NCI-H1417 (cell line): ENCODE measurements at places on chromosomes 16 and 17.
A peak's percentile ranks its signal among the peaks of the same experiment; 100 is the strongest.

GRCh38 chr17:2690165-2691068 is 21.1 kb downstream of the CLUH start:
- DNase-seq, result no peak

GRCh38 chr16:85435286-85435685 is 177.8 kb upstream of the GSE1 start:
- DNase-seq, result no peak

DNA sequence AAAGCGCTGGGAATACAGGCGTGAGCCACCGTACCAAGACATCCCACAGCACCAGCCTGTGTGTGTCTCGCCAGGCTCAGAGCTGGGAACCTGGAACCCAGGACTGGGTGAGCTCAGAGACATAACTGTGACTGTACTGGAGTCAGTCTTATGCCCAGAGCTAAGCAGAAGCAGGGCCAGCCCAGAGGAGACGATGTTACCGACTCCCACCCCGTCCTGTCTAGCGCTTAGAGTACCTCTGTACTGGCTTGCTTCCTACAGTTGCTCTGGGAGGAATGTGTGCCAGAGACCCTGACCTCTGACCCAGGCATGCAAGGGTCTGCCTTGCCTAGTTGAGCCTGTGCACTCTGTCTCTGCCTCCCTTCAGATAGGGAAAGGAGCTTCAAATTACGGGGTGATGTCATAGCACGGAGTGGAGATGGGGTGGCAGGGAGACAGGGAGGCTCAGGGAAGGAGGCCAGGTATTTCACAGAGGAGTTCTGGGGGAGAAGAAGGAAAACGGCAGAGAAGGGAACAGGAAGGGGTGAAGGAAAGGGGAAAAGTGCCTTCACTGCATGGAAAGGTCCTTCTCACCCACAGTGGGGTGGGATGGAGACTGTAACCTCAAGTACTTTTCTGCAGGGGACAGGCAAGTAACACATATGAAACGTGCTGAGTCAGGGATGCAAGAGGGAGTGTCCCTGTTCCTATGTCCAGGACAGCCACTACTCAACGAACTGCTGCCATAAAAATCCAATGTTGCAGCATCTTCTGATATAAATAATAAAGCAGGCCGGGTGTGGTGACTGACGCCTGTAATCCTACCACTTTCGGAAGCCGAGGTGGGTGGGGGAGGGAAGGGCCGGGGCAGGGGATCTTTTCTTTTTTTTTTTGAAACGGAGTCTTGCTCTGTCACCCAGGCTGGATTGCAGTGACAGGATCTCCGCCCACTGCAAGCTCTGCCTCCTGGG is 5.8 kb upstream of the ARMC5 start:
- no peak for DNase-seq

- DNase-seq, result no peak
Measured at GRCh38 chr17:10754861-10755591, 25.2 kb upstream of the TMEM220 start.

GRCh38 chr16:1745181-1745899 is 26.0 kb downstream of the NME3 start:
- no peak for DNase-seq

- DNase-seq, result peak; percentile 63
Measured at GRCh38 chr17:19762515-19762961, 14.4 kb upstream of the ALDH3A1 start.
